ENCODE measurements at places on chromosomes 2 and 18. TPM values are rescaled to one million over a fixed set of nuclear protein-coding genes. Genes with fewer than 3 reads are reported as not detected.
A peak's percentile ranks its signal among the peaks of the same experiment; 100 is the strongest.

- no peak for DNase-seq
- H3K27ac ChIP-seq = no peak overlapping the region
- H3K4me3 ChIP-seq = no peak overlapping the region
- peaks cover 5% of the 10 kb centered on the region for H3K27me3 ChIP-seq
- no peaks in the 10 kb centered on the region for H3K4me1 ChIP-seq
Observed at GRCh38 chr2:11571170-11571569, 37.3 kb downstream of the GREB1 start.

DNA sequence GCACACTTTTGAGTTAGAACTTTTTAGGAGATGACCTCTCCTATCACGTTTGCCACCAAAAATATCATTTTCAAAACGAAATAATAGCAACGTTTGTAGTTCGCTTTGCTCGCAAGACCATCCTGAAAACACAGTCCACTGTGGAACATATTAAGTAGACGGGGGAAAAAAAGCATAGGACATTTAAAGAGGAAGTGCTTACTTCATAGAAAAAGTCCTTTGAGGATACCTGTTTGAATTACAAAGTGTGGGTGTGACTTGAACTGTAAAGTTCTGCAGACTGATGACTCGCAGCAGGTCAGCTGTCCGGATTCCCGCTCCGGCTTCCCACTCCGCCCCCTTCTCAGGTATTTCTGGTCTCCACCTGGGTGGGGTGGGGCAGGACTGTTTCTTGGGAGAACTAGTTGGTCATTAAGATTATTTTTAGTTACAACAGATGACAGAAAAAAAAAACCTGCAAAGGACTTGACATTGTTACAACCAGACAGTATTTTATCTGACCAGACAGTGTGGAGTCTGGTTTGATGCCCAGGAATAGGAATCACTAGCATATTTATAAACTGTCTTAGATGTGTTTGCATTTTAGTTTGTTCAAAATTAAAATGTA lies 13.3 kb downstream of the CNOT11 start:
- no peak for DNase-seq
- H3K4me1 ChIP-seq = peaks cover 51% of the 10 kb centered on the region
- H3K27me3 ChIP-seq = no peaks in the 10 kb centered on the region

DNA sequence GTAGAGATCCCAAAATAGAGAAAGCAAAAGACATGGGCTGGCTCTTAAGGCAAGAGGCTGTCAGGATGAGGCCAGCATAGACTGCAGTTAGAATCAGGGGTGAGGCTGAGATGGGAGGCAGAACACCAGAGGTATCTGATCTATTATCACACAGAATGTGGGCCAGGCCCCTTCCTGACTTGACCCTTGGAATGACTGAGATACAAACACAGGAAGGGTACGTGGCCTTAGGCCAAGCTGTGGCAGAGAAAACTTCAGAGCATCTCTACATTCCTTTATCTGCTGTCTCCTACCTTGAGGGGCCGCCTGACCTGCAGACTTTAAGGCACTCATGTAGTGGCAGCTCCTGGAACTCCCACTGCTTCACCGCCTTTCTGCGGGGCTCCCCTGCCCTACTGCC lies 28.4 kb downstream of the TMEM17 start:
- H3K27ac ChIP-seq = no peak overlapping the region
- no peak overlapping the region for H3K4me3 ChIP-seq
- no peak for DNase-seq
- H3K36me3 ChIP-seq = no peaks in the 10 kb centered on the region

- peaks cover 48% of the 10 kb centered on the region for H3K27me3 ChIP-seq
- H3K4me1 ChIP-seq = no peaks in the 10 kb centered on the region
- DNase-seq = peak; percentile 80
- no peaks in the 10 kb centered on the region for H3K36me3 ChIP-seq
- H3K4me3 ChIP-seq = no peak overlapping the region
- no peak overlapping the region for H3K27ac ChIP-seq
Observed at GRCh38 chr2:218852911-218853667, 6.5 kb upstream of the WNT6 start.

GRCh38 chr18:11955239-11956029 lies 25.9 kb upstream of the IMPA2 start:
- no peaks in the 10 kb centered on the region for H3K4me1 ChIP-seq
- no peak overlapping the region for H3K4me3 ChIP-seq
- no peak overlapping the region for H3K27ac ChIP-seq

GRCh38 chr2:121650315-121650930 lies 1.2 kb upstream of the CLASP1 start:
- peak; percentile 52 for DNase-seq
- peak overlapping the region; percentile 97 for H3K4me3 ChIP-seq
- no peaks in the 10 kb centered on the region for H3K27me3 ChIP-seq
- H3K4me1 ChIP-seq = peaks cover 53% of the 10 kb centered on the region
- H3K27ac ChIP-seq = peak overlapping the region; percentile 99

The NLRC4 gene
- total RNA-seq = 0.33 TPM

DNA sequence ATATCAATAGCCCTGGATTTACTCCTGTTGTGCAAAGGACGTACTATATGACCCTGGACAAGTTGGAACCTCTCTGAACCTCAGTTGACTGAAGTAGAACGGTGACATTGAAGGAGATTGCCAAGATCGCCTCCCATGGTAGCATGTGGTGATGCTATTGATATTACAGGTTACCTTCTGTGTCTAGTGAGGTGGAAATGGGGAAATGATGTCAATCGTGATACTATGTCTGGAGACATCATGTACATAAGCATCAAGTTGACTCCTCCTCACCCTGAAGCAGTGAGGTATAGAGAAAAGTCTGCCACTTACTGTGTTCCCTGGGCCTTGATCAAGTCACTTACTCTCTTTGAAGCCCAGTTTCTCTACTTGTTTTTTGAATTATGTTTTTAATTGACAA lies 93.9 kb downstream of the KLF7 start:
- H3K36me3 ChIP-seq = no peaks in the 10 kb centered on the region
- H3K4me3 ChIP-seq = no peak overlapping the region
- H3K27me3 ChIP-seq = peaks cover 2% of the 10 kb centered on the region
- H3K27ac ChIP-seq = no peak overlapping the region
- no peak for DNase-seq

- no peaks in the 10 kb centered on the region for H3K27me3 ChIP-seq
- no peaks in the 10 kb centered on the region for H3K36me3 ChIP-seq
- DNase-seq = no peak
- H3K4me1 ChIP-seq = peaks cover 32% of the 10 kb centered on the region
- H3K4me3 ChIP-seq = no peak overlapping the region
Observed at GRCh38 chr18:57004366-57005121, 142.3 kb upstream of the BOD1L2 start.

The TUBA3D gene
- not detected for total RNA-seq

GRCh38 chr18:10299643-10300042 lies 154.8 kb upstream of the APCDD1 start:
- DNase-seq = no peak
- no peaks in the 10 kb centered on the region for H3K36me3 ChIP-seq
- H3K27me3 ChIP-seq = peaks cover 3% of the 10 kb centered on the region
- no peak overlapping the region for H3K27ac ChIP-seq

DNA sequence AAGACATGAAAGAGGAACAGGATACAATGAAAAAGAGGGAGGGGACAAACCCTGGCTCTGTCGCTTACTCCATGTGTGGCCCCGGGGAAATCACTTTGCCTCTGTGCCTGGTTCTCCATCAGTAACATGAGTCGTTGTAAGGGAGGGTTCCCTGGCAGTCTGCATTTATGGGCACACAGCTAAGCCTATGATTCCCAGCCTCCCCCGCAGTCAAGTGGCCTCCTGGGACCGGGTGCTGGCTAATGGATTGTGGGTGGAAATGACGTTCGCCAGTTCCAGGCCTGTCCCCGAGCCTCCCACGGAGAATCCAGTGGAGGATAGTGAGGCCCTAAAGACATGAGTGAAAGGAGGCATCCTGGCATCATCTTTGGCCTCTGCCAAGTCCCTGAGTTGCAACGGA lies 42.7 kb downstream of the SFXN5 start:
- H3K27ac ChIP-seq = no peak overlapping the region
- no peak overlapping the region for H3K4me3 ChIP-seq
- H3K4me1 ChIP-seq = no peaks in the 10 kb centered on the region
- no peaks in the 10 kb centered on the region for H3K27me3 ChIP-seq
- DNase-seq = no peak

DNA sequence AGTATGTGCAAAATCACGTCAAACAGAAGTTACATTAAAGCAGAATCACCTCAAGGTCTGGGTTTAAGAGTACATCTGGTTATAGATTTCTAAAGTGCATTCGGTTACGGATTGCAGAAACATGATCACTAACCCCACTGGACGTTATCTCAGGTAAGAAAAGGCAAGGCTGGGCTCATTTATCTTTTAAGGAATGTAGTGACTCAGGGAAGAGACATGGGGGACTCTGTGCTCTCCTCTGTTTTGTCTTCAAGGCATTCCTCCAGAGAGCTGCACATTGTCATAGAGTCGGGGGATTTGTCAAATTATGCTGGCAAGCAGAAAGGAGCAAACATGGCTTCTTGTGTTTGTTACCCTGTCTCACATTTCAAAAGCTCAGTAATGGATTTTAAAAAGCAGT lies 14.3 kb downstream of the WDSUB1 start:
- no peaks in the 10 kb centered on the region for H3K27me3 ChIP-seq
- no peak overlapping the region for H3K27ac ChIP-seq
- H3K36me3 ChIP-seq = peaks cover 19% of the 10 kb centered on the region
- no peaks in the 10 kb centered on the region for H3K4me1 ChIP-seq

DNA sequence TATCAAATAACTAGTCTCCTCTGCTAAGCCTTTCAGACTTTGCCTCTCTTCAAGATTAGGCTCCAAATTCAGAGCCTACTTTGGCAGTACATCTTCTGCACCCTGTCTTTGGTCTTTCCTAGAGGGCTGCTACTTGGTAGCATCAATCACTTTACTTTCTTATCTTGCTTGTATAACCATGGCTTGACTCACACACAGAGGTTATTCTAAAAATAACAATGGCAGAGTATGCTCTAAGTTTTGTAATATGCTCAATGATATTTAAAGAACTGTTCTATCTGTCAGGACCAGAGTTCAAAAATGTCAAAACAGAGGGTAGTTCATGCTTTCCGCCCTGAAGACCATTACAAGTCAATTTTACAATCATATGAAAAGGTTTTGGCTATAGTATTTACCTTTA lies 27.7 kb downstream of the THOC1 start:
- H3K27me3 ChIP-seq = no peaks in the 10 kb centered on the region
- no peak overlapping the region for H3K4me3 ChIP-seq
- H3K36me3 ChIP-seq = peaks cover 28% of the 10 kb centered on the region
- DNase-seq = no peak

DNA sequence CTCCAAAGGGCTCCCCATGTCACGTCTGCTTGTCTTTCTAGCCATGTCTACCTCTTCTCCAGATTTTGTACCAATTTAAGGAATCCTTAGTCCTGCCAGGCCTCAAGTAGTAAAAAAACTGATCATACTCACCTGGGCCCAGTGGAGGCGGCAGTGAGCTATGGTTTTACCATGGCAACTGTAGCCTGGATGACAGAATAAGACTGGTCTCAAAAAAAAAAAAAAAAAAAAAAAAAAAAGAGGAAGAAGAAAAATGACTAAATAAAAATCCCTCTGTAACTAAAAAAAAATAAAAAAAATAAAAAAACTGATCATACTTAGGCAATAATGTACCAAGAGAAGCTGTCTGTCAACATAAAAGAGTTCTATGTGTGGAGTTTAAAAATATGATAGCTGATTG lies 221.6 kb downstream of the NR4A2 start:
- DNase-seq = peak; percentile 36
- no peaks in the 10 kb centered on the region for H3K4me1 ChIP-seq
- H3K27me3 ChIP-seq = no peaks in the 10 kb centered on the region
- H3K36me3 ChIP-seq = no peaks in the 10 kb centered on the region
- H3K27ac ChIP-seq = no peak overlapping the region

DNA sequence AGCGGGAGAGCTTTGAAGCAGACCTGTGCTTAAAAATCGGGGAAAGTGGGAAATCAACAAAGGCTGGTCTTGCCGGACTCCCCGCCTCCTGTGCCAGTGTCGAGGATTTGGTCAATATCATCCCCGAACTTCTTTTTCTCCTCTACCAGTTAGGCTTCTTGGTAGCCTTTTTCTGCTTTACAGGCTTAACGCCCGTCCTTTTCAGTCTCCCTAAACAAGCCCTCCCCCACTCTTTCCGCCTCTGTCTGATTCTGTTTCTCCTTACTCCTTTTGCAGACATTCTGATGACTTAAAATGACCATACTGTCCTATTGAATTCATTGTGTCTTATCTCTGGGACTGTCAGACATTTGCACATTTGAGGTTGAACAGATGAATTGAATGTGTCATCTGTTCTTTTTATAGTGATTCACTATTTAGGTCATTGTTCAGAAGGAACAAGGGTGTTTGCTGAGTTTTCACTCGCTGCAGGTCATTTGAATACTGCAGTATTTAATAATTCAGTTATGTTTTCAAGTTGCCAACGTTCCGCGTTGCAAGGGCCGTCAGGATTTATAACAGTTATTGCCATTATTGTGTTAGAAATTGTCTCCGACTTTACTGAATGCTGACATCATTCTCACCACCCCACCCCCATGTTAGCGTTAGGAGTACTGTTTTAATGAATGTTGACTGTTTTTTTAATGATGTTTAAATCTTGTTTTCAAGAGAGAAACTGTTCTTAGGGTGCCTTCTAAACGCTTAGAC lies 1.1 kb downstream of the ITGAV start:
- DNase-seq = peak; percentile 29
- H3K36me3 ChIP-seq = no peaks in the 10 kb centered on the region
- peak overlapping the region; percentile 76 for H3K4me3 ChIP-seq
- peak overlapping the region; percentile 39 for H3K27ac ChIP-seq
- no peaks in the 10 kb centered on the region for H3K27me3 ChIP-seq

GRCh38 chr2:166614029-166614428 lies 120.0 kb upstream of the SCN7A start:
- H3K27me3 ChIP-seq = peaks cover 8% of the 10 kb centered on the region
- no peaks in the 10 kb centered on the region for H3K4me1 ChIP-seq
- H3K27ac ChIP-seq = no peak overlapping the region
- H3K4me3 ChIP-seq = no peak overlapping the region
- no peaks in the 10 kb centered on the region for H3K36me3 ChIP-seq

DNA sequence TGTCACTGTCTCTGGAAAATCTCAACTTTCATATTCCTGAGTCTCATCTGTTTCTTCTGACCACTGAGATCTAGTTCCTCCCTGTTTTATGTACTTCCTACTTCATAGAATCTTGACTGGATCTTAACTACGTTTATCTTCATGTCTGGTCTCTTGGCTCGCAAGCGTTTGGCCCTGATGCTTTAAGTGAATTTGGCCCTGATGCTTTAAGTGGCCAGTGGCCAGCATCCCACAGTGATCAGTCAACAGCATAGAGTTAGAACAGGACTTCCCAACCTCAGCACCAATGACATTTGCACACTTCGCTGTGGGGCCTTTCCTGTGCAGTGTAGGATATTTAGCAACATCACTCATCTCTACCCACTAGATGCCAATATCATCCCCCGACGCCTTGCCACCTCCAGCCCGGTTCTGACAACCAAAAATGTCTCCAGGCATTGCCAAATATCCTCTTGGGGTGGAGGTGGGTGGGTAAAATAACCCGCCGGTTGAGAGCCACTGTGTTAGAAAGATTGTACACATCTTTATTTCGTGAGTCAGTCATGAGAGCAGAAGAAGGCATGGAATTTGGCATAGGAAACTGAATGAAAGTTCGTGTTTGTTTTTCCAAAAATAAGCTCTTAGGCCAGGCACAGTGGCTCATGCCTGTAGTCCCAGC lies 12.2 kb downstream of the TM4SF20 start:
- H3K4me3 ChIP-seq = no peak overlapping the region
- H3K36me3 ChIP-seq = no peaks in the 10 kb centered on the region
- H3K27ac ChIP-seq = no peak overlapping the region
- no peaks in the 10 kb centered on the region for H3K27me3 ChIP-seq

The CRYGD gene
- total RNA-seq = not detected

The PTH2R gene
- not detected for total RNA-seq

Measured in activated CD4-positive, alpha-beta memory T cell treated with anti-CD3 and anti-CD28 coated beads for 36 hours (primary cell).